Peyer's patch (tissue), 4 donors: ENCODE measurements at places on chromosomes 7 and 10. TPM values are rescaled to one million over a fixed set of nuclear protein-coding genes. Genes with fewer than 3 reads are reported as not detected.

GRCh38 chr7:2666588-2667250, 21.3 kb upstream of the AMZ1 start:
- H3K4me3 ChIP-seq: no peak overlapping the region
- no peak for DNase-seq
- H3K27me3 ChIP-seq: no peaks in the 10 kb centered on the region
- H3K4me1 ChIP-seq: no peaks in the 10 kb centered on the region
- H3K36me3 ChIP-seq: peaks cover 12% of the 10 kb centered on the region

- no peak for DNase-seq
- H3K27me3 ChIP-seq: no peaks in the 10 kb centered on the region
- H3K36me3 ChIP-seq: no peaks in the 10 kb centered on the region
- H3K4me3 ChIP-seq: no peak overlapping the region
- no peak overlapping the region for H3K27ac ChIP-seq
- H3K4me1 ChIP-seq: no peaks in the 10 kb centered on the region
Observed at GRCh38 chr10:71040343-71040742, 152.0 kb upstream of the PCBD1 start.

DNA sequence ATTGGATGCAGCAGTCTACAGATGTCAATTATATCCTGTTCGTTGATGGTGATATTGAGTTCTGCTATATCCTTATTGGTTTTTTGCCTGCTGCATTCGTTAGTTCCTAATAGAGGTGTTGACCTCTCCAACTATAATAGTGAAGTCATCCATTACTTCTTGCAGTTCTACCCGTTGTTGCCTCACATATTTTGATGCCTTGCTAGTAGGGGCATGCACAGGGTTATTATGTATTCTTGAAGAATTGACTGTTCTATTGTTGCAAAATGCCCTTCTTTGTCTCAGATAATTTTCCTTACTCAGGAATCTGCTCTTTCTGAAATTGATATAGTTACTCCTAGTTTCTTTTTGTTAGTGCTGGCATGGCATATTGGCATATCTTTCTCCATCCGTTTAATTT, 140.1 kb upstream of the INHBA start:
- DNase-seq: no peak
- no peaks in the 10 kb centered on the region for H3K27me3 ChIP-seq
- H3K4me1 ChIP-seq: no peaks in the 10 kb centered on the region

Gene DLX5
- not detected for total RNA-seq
